Stimulated activated CD4-positive, alpha-beta T cell treated with anti-CD3 and anti-CD28 coated beads, Interleukin-1b, Interleukin-23, amount 100 ng/mL, for 4 hours (primary cell): ENCODE measurements at places on chromosomes 13 and 19.

- DNase-seq, result no peak
Measured at GRCh38 chr19:7258840-7259395, 35.3 kb downstream of the INSR start.

DNA sequence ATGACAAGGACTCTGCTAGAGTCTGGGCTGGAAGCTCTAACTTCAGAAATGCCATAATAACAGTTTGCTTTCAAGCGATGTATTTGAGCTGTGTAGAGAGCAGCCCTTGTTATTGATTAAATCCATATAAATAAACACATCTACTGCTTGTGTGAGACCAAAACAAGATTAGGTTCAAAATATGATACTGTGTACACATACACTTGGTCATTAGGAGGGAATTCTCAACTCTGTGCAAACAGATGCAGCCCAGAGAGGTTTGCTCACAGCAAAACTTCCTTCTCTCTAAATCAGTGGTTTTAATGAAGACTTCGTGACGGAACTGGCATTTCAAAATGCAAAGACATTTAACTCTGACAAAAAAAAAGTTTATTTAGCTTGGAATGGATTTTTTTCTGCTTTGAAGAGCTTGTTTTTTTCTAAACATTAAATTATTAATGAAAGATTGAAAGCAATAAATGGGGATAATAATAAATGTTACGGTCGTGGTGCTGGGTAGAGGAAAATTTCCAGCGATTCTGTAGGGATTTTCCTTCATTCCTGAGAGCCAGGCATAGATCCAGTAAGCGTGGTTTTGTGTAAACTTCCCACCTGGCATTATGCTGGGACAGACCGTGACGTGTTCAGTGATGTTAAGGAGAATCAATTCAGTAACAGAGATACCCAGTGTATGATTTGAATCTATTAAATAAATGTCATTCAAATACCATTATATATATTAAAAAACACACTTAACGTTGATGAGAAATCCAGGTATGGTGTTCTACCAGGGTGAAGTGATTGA, 213.7 kb downstream of the TEX29 start:
- DNase-seq, result no peak

DNA sequence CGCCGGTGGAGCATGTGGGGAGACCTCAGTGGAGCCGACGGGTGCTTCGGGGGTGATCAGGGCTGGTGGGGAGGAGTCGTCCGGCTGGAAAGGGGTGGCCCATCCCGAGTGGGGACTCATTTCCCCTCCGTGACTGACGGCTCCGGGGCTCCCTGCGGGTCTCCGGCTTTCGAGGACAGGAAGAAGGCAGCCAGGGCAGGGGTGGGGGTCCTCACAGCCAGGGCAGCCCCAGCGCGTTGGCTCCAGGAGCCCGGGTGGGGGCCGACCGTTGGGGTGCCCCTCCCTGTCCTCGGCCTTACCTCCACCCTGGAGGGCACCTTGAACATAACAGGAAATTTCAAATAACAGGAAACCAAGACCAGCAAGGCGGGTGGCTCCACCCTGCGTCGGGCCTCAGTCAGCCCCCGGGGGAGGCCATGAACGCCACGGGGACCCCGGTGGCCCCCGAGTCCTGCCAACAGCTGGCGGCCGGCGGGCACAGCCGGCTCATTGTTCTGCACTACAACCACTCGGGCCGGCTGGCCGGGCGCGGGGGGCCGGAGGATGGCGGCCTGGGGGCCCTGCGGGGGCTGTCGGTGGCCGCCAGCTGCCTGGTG, at the start of gene S1PR4:
Gene S1PR4 (plus strand): TSS at position 393 of the 596 bp plus-strand sequence. CDS start 24 bp downstream, at position 417.
- DNase-seq, result peak; percentile 25

GRCh38 chr13:105519771-105520170, 1015.7 kb downstream of the EFNB2 start:
- DNase-seq, result no peak

GRCh38 chr13:49938314-49938713, 2.2 kb upstream of the SPRYD7 start:
- no peak for DNase-seq

GRCh38 chr13:23654111-23655110, 84.2 kb downstream of the TNFRSF19 start:
- DNase-seq, result no peak

- DNase-seq, result no peak
Measured at GRCh38 chr13:99969453-99969918, 2.1 kb downstream of the ZIC5 start.

DNA sequence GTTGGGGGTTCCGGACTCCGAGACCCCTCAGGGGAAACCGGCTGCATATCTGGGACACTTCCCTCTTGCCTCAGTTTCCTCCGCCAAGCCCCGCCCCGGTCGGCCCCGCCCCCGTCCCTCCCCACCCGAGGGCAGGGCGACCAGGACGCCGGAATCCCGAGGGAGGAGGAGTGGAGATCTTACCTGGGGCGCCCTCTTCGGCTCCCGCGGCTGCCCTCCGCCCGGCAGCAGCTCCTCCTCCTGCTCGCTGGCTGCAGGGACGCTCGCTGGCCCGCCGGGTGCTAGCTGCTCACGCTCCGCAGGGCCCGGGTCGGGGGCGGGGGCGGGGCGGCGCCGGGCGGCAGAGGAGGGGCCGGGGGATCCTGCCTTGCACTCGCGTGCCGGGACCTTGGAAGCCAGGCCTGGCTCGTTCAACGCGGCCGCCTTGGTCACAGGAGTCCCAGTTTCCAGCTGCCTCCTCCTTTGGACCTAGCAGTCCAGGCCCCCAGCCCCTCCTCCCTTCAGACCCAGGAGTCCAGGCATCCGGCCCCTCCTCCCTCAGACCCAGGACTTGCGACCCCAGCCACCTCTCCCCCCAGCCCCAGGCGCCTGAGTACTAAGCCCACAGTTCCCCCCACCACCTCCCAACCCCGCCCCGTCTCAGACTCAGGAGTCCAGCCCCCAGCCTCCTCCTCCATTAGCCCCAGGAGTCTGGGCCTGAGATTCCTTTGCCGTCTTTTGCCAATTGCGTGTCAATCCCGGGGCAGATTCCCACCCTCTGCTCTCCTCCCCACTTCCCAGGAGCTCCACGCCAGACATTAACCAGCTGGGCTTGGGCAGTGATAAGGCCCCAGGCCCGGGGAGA, at the start of gene NTF4:
Gene NTF4 (minus strand): TSS at position 51 of the 844 bp plus-strand sequence. CDS start 2,821 bp downstream, outside the sequence.
- DNase-seq, result no peak

- no peak for DNase-seq
Measured at GRCh38 chr19:56372281-56372680, 21.1 kb downstream of the ZNF582 start.

DNA sequence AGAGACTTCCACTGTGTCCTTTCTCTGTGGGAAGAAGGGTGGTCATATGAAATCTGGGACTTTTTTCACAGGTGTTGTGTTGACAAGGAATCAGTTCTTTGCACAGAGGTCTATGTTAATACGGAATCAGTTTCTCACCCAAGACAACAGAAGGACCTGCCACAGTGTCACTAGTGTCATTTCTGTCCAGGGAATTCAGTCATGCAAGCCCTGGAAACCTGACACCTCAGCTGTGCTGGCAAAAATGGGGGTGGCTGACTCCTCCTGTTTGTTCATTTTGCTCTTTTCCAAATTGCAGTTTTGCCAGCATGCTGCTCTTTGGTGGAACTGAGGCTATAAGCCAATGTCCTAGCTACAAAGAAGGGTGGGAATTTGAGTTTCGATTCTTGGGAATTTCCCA, 49.8 kb upstream of the ESD start:
- DNase-seq, result no peak

GRCh38 chr19:30001301-30001700, 59.3 kb downstream of the URI1 start:
- DNase-seq, result no peak

DNA sequence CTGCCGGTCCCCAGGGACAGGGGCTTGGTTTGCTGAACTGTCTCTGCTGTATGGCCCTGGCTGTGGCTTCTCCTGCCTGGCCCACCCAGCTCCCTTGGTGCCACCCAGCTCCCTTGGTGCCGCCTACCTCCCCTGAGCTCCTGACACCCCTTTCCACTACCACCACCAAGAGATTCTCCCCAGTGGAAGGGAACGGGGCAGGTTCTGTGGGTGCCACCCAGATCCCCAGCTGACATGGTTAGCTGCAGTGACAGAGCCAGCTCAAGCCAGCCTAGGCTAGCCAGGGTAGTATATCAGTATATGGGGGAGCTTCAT, 28.5 kb upstream of the POP4 start:
- DNase-seq, result no peak

DNA sequence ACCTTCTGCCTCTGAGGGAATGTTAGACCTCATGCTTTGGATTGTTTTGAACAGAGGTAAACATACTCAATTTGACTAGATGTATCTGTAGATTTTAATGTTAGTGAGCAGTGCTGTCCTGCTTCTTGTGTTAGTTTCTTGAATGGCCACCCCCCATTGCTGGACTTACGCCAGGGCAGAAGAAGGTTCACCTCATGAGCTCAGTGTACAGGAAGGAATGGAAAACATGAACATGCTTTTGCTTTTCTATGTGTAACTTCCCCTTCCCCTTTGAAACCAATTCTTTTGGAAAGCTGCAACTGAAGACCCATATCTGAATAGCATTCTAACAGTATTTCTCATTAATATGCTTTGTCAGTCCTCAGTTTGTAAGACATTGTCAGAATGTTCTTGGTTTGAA, 32.3 kb downstream of the WASF3 start:
- DNase-seq, result no peak

DNA sequence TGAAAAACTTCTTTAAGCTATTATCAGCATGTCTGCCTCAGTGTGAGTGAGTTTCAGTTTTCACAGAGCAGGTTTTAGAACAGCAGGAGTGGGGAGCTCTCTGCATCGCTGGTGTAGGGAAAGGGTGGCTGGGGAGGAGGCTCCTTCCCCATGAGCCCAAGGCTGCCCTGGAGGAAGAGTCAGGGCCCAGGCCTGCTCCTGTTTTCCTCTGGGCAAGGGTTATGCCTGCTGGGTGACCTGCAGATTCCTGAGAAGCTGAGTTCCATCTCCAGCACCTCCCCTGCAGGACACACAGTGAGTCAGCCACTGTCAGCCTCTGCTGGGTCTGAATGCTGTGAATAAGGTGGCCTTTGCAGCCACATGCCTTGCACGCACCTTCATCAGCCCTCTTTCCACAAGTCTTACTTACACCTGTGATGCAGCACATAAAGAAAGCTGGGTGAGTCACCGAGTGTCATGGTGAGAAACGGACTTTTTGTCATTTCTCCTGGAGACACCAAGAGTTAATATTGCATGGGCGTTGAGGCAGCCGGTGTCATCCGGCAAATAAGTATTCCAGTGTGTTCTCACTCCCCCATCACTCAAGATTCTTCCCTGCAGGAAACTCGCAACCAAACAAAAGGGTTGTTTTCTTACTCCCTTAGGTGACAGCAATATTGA, 186.4 kb upstream of the KL start:
- no peak for DNase-seq

GRCh38 chr13:102945886-102946285, 100.1 kb downstream of the ERCC5 start:
- DNase-seq, result no peak

DNA sequence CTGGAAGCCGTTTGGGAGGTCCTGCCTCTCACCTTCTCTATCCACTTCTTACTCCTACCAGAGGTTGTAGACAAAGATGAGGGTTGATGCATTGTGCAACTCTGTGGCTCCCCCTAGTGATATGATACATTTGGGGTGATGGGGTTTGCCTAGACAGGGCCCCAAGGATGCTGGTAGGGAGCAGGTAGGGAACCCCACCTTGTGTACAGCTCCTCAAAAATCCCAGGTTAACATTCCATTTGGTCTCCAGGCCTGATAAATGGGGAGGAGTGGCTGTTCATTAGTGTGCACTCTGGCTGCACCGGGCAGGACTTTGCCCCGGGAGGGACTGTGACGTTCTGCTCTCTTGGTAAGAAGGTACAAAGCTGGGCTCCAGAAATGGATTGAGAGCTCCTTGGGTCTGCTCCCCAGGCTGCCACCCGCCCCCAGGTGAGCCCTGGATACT, 19.2 kb downstream of the SIGLEC8 start:
- no peak for DNase-seq

DNA sequence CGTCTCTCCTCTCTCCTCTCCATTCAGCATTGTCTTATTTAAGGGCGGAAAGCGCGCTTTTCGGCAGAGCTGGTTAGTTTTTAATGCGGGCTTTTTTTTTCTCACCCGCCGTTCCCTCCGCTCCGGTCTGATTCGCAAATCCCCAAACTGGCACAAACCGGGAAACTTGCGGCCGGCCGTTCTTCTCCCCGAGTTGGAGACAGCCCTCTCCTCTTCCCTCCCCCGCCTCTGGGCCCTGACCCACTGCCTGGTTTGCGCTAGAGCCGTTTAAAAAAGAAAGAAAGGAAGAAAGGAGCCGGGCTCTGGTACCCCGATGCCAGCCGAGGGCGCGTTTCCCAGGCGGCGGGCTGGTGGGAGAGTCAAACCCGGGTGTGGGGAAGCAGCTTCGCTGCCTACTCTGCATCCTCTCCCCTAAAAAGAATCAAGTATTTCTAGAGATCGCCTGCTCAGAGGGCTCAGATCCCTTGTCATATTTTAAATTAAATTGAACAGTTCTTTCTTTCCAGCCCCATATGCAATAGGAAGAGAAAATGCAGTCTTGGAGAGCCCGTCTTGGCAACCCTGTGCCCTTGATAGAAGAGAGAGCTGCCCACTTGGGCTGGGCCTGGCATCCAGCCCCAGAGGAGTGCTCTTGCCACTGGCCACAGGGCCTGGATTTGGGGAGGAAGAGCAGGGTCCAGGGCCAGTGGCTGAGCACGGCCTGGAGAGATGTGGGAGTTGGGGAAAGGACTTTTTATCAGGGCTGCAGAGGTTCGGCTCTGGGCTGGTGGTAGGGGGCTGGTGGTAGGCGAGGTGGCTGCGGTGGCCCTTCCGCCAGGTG, 19.0 kb downstream of the NFIX start:
- DNase-seq, result no peak

- no peak for DNase-seq
Measured at GRCh38 chr13:41312176-41312500, 1.1 kb downstream of the NAA16 start.

- DNase-seq, result no peak
Measured at GRCh38 chr13:24605923-24606372, 74.3 kb upstream of the ATP12A start.

GRCh38 chr19:40630571-40631160, 29.5 kb downstream of the LTBP4 start:
- DNase-seq, result no peak

DNA sequence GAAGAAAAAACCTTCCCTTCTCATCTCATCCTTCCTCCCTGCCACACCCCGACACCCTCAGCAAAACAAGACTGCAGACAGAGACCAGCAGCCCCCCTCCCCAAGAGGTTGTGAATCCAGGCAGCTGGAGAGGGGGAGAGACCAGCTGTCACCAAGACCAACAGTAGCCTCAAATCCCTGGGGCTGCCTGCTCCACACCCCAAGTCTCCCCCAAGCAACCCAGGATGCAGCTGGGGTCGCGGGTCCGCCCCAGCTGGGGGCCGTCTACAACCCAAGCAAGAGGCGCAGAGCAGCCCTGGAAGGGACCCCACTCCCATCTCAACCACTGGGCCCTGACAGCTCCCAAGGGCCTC, 7.1 kb downstream of the KLF16 start:
- DNase-seq, result no peak

- DNase-seq, result peak; percentile 44
Measured at GRCh38 chr13:107205318-107206104, 637.6 kb upstream of the ARGLU1 start.
